ENCODE measurements at places on chromosomes 1 and 21.
A peak's percentile ranks its signal among the peaks of the same experiment; 100 is the strongest.

DNA sequence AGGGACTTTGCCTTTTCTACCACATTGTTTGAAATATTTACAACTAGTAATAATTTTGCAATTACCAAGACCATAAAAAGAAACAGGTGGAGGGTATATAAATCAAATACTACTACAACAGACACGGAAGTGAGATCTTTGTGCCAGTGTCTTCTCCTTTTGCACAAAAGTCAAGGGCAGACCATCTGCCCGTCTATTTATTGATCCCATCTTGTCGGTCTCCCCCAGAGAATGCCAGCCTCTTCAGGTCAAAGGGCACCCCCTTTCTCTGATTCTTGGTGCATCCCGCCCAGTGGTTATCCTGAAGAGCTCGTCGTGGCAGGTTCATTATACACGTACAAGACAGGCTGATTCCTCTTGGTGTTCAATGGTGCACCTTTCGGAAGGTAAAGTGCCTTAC is 4.8 kb upstream of the PDE9A start:
- DNase-seq = no peak

DNA sequence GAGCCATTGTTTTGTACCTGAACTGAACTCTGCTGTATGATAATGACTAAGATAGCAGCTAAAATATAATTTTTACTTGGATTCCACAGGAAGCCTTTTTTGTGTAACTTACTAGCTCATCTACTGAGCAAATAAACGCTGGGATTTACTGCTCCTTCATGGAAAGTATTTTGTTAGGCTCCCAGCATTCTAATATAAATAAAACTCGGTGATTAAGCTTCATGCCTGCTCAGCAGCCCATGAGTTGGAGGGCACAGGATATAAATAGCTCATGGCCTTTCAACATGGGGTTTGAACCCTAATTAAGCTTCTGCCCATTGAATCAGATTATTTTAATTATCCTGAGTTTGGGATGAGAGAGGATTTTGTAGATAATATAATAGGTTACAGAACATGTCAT is 180.0 kb downstream of the PCP4 start:
- no peak for DNase-seq

- no peak for DNase-seq
These were observed 1.8 kb downstream of the RD3 start for GRCh38 chr1:211490038-211490678.

DNA sequence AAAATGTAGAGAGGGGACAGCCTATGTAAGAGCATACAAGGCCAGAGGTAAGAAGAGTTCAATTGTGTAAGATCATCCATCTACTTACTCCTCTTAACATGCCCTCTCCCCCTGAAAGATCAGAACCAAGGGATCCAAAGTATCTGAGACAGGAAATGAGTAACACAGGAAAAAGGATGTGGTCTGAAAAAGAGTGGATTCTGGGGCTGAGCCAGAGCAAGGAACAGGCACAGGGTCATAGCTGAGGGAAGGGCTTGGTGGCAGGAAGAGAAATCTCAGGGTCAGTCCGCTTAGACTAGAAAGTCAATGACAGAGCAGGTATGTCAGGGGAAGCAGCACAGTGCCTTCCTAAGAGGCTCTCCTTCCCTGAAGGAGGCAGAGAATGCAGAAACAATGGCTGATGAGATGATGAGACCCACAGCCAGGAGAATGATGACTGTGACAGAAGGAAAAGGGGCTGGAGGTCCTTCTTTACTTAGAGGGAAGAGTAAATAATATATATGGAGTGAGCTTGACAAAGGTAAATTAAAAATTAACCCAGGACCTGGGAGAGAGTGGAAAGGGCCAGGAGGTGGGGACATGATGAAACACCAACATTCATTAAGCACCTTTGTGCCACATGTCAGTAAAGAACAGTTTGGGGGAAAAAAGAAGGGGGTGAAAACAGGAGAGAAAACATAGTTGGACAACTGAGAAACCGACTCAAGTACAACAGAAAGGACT is 26.2 kb upstream of the A3GALT2 start:
- DNase-seq = peak; percentile 95

GRCh38 chr21:26849428-26850115 is 4.4 kb upstream of the ADAMTS1 start:
- no peak for DNase-seq

DNA sequence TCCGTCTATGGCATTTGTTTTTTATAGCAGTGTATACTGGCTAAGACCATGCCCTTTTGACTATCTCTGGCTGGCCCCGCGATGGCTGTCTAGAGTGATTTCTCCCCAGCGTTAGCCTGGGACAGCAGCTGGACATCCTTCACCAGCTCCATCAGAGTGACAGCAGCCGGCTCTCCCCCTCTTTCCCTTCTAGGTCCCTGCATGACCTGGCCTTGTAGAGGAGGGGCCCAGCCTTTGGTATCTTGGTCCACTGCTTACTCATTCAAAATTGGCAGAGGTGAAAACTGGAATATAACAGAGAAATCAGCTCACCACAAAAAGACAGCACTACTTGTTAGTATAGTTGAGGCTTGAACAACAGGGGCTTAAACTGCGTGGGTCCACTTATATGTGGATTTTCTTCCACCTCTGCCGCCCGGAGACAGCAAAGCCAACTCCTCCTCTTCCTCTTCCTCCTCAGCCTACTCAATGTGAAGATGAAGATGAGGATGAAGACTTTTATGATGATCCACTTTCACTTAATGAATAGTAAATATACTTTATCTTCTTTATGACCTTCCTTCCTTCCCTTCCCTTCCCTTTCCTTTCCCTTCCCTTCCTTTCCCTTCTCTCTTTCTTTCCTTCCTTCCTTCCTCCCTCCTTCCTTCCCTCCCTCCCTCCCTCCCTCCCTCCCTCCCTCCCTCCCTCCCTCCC is 29.4 kb upstream of the B3GALNT2 start:
- DNase-seq = no peak

DNA sequence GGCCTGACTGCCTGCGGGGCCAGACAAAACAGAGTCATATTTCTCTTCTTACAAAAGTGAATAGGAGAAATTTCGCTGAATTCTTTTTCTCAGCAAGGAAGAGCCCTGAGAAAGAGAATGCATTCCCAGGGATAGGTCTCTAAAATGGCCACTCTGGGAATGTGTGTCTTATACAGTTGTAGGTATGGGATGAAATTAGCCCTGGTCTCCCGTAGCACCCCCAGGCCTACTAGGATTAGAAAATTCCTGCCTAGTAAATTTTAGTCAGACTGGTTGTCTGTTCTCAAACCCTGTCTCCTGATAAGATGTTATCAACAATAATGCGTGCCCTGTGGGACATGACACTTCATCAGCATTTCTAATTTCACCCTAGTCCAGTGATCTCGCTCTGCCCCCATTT is 920.1 kb downstream of the LTN1 start:
- no peak for DNase-seq

Data from HFF-Myc (cell line).